ENCODE measurements at places on chromosomes 7 and 10.
A peak's percentile ranks its signal among the peaks of the same experiment; 100 is the strongest.

- no peaks in the 10 kb centered on the region for H3K4me1 ChIP-seq
- H3K4me3 ChIP-seq: no peak overlapping the region
- no peak overlapping the region for H3K27ac ChIP-seq
- H3K36me3 ChIP-seq: peaks cover 33% of the 10 kb centered on the region
- no peaks in the 10 kb centered on the region for H3K27me3 ChIP-seq
Observed at GRCh38 chr7:66877577-66878300, 43.3 kb upstream of the TMEM248 start.

- H3K36me3 ChIP-seq: no peaks in the 10 kb centered on the region
- H3K27ac ChIP-seq: no peak overlapping the region
- DNase-seq: no peak
- H3K27me3 ChIP-seq: no peaks in the 10 kb centered on the region
- H3K4me1 ChIP-seq: no peaks in the 10 kb centered on the region
Observed at GRCh38 chr10:86182150-86182549, 184.4 kb downstream of the GRID1 start.

DNA sequence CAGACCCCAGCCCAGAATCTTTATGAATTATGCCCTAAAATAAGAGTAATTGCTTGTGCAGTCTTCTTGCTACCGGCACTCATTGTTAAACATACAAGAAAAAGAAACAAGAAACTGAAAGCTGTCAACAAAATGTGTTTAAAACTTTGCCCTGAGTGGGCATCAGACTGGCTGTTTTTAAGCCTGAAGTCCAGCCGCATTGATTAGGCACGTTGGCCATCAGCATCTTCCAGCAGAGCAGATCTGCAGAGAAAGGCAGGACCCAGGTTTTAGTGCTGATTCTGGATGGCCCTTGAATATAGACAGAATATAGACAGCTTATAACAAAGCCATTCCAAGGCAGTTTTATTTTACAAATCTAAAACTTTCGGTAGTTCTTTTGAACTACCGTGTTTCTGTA, 102.8 kb downstream of the POLL start:
- no peak overlapping the region for H3K4me3 ChIP-seq
- no peaks in the 10 kb centered on the region for H3K36me3 ChIP-seq
- DNase-seq: no peak
- H3K27me3 ChIP-seq: no peaks in the 10 kb centered on the region
- no peak overlapping the region for H3K27ac ChIP-seq

DNA sequence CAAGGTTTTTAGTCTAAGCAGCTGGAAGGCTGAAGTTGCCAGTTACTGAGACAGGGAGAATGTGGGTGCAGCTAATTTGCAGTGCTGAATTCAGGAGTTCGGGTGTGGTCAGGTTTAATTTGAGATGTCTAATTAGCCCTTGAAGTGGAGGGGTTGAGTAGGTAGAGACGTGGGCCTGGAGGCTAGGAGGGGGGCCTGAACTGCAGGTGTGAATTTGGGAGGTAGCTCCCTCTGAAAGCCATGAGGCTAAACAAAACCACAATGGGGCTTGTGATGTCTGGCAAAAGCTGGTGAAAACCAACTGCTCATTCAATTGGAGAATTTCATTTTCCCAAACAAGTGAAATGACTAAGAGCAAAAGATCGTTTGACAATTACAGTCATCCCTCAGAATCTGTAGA, 246.0 kb upstream of the NFE2L3 start:
- no peaks in the 10 kb centered on the region for H3K36me3 ChIP-seq
- no peaks in the 10 kb centered on the region for H3K27me3 ChIP-seq
- no peaks in the 10 kb centered on the region for H3K4me1 ChIP-seq
- no peak for DNase-seq
- H3K27ac ChIP-seq: no peak overlapping the region
- H3K4me3 ChIP-seq: no peak overlapping the region

DNA sequence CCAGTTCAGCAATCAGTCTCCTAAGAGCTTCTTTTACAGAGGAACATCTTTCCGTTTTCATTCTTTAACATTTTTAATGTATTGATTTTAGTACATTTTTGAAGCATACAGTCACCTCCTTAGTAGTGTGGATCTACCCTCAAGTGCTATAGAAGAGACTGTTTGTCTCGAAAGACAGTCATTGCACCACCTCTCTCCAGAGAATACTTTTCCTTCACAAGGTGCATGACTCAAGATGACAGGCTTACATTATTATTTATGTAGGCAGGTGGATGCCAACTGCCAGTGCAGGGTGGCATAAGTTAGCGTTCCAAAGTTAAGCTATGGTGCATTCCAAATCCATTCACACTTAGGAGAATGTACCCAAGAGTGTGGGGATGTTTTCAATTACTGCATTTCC, 71.8 kb downstream of the ZEB1 start:
- H3K36me3 ChIP-seq: peaks cover 4% of the 10 kb centered on the region
- no peak overlapping the region for H3K27ac ChIP-seq
- no peak for DNase-seq
- no peaks in the 10 kb centered on the region for H3K27me3 ChIP-seq
- peaks cover 10% of the 10 kb centered on the region for H3K4me1 ChIP-seq
- H3K4me3 ChIP-seq: no peak overlapping the region

DNA sequence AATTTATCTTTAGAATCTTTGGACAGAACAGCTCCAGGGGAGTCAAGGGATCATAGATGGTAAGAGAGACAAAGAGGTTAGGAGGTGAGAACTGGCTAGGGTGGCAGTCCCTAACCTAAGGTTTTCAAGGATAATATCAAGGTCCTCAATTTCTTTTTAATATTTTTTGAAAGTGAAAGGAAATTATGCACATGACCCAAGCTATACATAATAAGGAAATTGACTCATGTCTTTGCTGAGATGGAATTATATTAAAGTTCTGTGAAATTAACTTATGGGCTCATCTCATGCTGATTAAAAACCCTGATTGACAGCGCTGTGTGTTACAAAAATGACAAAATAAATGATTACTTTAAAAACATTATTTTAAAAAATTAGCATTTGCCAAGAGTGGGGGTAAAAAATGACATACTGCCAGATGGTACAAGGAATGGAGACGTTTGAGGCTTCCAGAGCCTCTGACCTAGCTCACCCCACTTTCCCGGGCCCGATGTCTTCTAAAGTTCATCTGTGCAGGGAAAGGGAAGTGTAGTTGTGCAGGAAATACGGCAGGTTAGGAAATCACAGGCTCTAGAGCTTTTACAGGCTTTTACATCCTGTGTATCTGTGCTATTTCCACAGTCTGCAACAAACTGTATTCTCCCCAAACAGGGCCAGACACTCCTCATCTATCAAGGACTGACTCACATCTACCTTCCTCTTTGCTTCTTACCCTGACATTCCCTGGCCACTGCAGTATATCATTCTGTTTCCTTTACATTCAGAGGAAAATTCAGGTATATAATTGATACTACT, 185.6 kb upstream of the PRSS58 start:
- H3K36me3 ChIP-seq: no peaks in the 10 kb centered on the region
- DNase-seq: no peak
- H3K4me3 ChIP-seq: no peak overlapping the region
- H3K4me1 ChIP-seq: no peaks in the 10 kb centered on the region

DNA sequence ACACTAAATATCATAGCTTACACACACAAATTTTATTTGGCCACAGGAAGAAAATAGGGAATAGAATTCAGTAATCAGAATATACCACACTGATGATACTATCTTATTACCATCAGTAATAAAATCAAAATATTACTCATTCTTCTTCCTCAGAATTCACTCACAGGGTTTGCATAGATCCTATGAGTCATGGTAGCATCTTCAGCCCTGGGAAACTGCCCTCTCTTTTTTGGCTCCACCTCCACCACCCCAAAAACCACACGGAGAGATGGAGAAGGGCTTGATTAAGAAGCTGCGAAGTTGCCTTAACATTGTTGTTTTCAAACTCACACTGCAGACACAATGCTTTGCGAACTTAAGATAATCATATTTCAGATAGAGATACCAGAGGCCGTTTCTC, 154.1 kb upstream of the AHR start:
- no peaks in the 10 kb centered on the region for H3K27me3 ChIP-seq
- DNase-seq: no peak
- H3K4me3 ChIP-seq: no peak overlapping the region
- no peak overlapping the region for H3K27ac ChIP-seq
- H3K4me1 ChIP-seq: no peaks in the 10 kb centered on the region

DNA sequence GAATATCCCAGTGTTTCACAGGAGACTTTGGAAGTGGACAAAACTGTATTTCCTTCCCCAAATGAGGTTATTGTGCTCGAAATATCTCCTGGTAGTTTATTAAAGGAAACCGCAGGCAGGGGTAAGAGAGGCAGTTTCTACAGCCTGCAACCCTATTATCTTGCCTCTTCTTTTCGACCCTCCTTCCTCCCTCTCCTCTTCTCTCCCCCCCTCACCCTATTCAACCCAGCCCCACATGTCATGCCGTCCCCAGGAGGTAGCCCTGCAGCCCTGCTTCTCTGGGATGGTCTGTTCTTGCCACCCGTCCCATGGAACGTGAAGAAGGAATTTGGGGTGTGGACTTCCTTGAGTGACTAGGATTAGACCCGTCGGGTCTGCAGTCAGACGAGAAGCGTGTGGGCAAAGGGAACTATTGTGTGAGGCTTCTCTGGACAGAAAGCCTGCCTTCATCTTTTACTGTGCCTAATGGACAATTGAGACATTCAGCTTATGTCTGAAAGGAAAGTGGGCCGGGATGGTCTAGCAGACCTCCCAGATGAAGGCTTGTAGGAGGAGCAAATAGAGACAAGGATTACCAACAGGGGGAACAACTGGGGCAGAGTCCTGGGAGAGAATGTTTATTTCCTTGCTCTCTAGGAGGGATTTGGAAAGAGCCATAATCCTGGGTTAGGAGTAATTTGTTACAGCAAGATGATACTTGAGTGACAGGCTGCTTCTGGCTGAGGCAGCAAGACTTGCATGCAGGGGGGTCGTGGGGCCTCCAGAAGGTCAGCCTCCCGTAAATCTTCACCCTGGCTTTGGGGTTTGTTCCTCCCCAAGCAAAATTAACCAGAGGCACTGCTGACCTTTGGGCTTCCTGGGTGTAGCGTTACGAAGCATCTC, 77.8 kb downstream of the TCF7L2 start:
- H3K4me1 ChIP-seq: peaks cover 35% of the 10 kb centered on the region
- peak; percentile 55 for DNase-seq
- no peaks in the 10 kb centered on the region for H3K36me3 ChIP-seq
- peak overlapping the region; percentile 24 for H3K27ac ChIP-seq
- no peaks in the 10 kb centered on the region for H3K27me3 ChIP-seq
- no peak overlapping the region for H3K4me3 ChIP-seq

DNA sequence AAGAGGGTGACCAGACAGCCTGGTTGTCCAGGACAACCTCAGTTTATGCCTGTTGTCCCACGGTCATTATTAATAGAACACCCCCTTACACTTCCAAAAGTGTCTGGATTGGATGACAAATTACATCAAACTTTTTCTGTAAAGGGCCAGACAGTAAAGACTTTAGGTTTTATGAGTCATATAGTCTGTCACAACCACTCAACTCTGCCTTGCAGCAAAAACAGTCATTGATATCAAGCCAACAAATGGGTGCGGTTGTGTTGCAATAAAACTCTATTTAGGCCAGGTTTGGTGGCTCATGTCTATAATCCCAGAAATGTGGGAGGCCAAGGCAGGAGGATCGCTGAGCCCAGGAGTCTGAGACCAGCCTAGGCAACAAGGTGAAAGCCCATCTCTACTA, 66.7 kb upstream of the ATP6V0A4 start:
- peaks cover 49% of the 10 kb centered on the region for H3K36me3 ChIP-seq
- H3K27me3 ChIP-seq: no peaks in the 10 kb centered on the region
- no peak overlapping the region for H3K4me3 ChIP-seq
- no peak overlapping the region for H3K27ac ChIP-seq
- H3K4me1 ChIP-seq: no peaks in the 10 kb centered on the region

- no peak overlapping the region for H3K4me3 ChIP-seq
- no peak for DNase-seq
- H3K27ac ChIP-seq: no peak overlapping the region
- peaks cover 29% of the 10 kb centered on the region for H3K27me3 ChIP-seq
Observed at GRCh38 chr7:76426246-76426645, 1.5 kb downstream of the ZP3 start.

DNA sequence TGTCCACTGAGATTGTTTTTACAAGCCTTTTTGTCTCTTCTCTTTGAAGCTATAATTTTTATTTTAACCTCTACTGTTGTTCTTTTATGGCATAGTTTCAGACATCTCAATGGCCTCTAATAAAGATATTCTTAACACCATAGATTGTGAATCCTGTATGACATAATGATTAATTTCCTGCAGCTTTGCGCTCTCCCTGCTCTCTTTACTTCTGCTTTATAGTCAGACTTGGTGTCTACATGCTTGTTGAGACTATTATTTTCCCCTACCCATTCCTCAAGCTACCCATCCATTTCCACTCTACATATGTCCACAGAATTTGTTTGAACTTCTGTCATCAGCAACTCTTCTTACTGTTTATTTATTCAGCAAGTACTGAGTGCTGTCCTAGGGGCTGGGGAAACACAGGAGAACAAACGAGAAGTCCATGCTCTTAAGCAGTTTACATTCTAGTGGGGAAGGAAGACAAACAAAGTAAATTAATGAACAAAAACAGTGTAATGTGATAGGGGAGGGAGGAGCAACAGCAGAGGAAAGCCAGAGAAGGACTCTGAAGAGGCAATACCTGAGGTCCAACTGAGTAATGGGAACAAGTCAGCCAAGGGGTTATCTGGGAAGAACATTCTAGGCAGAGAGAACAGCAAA, 110.1 kb downstream of the CDK14 start:
- H3K4me3 ChIP-seq: no peak overlapping the region
- no peaks in the 10 kb centered on the region for H3K36me3 ChIP-seq
- peaks cover 23% of the 10 kb centered on the region for H3K4me1 ChIP-seq

- H3K36me3 ChIP-seq: no peaks in the 10 kb centered on the region
- H3K27me3 ChIP-seq: peaks cover 16% of the 10 kb centered on the region
- no peak for DNase-seq
Observed at GRCh38 chr10:1183701-1184100, 127.5 kb downstream of the WDR37 start.

- H3K27ac ChIP-seq: no peak overlapping the region
- no peaks in the 10 kb centered on the region for H3K36me3 ChIP-seq
- no peak for DNase-seq
- no peaks in the 10 kb centered on the region for H3K27me3 ChIP-seq
Observed at GRCh38 chr7:68414631-68415425, 1183.4 kb upstream of the AUTS2 start.

DNA sequence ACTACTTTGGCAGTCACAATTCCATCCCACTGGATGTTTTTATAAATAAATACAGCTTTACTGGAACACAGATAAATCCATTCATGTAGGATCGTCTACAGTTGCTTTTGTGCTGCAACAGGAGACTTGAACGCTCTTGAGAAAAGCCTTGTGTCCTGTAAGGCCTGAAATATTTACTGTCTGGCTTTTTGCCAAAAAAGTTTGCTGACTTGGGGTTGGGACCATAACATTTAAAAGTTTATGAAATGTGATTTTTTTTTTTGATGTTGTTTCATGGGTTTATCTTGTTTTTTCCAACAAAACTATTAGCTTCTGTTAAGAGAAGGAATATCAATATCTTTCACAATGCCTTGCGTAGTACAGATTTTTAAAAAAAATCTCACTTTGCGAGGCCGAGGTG, 71.1 kb upstream of the MINDY3 start:
- H3K4me1 ChIP-seq: no peaks in the 10 kb centered on the region
- H3K4me3 ChIP-seq: no peak overlapping the region
- DNase-seq: no peak
- no peaks in the 10 kb centered on the region for H3K36me3 ChIP-seq
- H3K27ac ChIP-seq: no peak overlapping the region
- no peaks in the 10 kb centered on the region for H3K27me3 ChIP-seq

- H3K36me3 ChIP-seq: no peaks in the 10 kb centered on the region
- H3K4me1 ChIP-seq: peaks cover 90% of the 10 kb centered on the region
- H3K27ac ChIP-seq: peak overlapping the region; percentile 84
- H3K4me3 ChIP-seq: no peak overlapping the region
Observed at GRCh38 chr7:30142710-30143109, 7.9 kb downstream of the MTURN start.
